ENCODE measurements at places on chromosomes 6 and 20.
A peak's percentile ranks its signal among the peaks of the same experiment; 100 is the strongest.

DNA sequence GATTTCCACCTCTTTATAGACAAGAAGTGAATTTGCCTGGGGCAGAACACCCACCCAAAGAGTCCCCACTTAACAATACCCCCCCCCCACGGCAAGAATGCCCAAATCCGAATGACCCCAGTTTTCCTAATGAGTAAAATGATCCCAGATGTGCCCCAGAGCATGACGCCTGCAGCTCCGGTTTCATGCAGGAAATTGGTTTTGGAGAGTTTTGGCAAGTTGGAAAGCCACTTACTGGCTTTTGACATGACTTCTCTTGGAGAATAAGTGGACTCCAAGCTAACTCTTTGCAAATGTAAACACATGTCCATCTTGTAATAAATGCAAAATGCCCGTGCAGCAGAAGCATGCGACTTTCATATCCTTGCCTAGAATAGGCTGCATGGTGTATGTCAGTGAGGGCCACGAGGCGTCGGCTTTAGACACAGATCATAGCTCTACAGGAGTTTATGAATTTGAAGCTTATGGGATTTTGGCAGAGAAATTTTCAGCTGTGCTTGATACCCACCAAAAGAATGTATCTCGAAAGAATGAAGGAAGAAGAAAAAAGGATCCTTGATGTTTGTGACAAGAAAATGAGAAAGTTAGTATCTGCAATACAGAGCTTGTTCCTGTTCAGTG, 24.2 kb downstream of the EDN3 start:
- DNase-seq: no peak

DNA sequence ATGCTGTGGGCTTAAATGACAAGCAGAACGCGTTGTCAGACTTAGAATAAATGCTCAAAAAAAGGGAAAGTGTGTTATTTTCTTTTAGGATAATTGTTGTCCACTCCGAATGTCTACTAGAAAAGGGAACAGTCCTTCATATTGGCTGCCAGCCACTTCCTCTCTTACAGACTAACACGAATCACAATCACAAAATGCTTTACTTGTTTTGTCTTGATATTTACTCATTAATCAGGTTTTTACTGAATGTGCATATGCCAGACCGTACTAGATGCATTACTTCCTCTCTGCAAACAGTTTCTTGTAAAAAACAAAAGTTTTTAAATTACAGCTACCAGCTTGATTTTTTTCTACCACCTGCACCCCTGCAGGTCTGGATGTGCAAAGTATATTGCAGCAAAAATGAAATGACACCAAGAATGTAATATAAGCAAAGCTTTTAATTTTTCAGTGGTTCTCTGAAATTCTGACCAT, 821 bp downstream of the DHX35 start:
- DNase-seq: no peak

- peak; percentile 46 for DNase-seq
Measured at GRCh38 chr6:165729307-165729936, 66.4 kb upstream of the PDE10A start.

DNA sequence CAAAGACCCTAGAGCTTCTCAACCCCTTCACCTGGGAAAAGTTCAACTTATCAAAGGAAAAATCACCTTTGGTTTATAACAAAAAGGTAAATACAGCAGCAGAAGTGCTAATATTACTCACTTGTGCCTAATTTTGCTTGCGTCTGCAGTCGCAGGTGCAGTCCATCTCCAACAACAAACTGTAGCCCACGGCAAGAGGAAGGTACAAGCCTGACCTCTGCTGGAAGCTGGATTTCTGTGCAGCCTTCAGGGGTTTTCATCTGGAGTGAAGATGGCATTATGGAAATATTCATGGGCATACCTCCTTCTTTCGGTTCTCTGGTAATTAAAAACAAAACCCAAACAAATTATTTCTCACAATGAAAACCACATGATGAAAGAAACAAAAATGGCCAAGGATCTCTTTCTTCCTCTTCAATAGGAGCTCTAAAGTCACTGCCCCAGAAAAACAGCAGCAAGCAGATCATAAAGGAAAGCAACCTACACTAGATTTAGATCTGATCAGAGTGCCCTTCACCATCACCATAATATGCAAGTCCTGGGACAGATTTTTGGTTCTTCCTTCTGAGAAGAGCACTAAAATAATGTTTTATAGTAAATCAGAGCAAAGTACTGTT, 7.8 kb downstream of the UBE3D start:
- peak; percentile 38 for DNase-seq

DNA sequence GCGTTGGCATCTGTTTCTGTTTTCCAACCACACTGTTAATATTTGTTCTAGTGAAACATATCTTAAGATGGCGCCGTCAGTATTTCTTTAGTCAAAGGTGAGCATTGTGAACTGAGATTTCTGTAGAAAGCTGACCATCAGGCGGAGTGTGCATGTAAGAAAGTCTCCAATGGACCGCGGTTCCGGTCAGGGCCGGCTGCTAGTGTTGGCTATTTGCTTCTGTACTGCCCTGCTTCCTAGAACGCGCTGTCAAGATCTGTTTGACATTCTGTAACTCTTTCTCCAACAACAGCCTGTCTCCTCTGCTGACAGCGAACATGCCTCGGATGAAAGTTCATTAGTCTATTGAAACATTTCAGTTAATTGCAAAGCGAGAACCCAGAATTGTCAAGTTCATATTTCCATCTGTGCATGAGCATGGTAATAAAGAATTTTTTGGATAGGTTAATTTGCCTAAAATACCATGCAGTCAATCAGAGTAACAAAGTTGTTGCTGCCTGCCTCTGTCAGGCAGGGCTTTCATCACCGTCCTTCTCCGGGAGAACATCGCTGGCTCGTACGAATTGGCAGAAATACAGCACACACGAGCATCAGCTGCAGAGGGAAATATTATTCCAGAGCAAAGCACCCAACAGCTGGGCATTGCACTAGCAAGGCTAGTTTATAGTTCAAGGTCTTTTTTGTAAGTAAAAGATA, 369.1 kb downstream of the CDH4 start:
- DNase-seq: no peak

DNA sequence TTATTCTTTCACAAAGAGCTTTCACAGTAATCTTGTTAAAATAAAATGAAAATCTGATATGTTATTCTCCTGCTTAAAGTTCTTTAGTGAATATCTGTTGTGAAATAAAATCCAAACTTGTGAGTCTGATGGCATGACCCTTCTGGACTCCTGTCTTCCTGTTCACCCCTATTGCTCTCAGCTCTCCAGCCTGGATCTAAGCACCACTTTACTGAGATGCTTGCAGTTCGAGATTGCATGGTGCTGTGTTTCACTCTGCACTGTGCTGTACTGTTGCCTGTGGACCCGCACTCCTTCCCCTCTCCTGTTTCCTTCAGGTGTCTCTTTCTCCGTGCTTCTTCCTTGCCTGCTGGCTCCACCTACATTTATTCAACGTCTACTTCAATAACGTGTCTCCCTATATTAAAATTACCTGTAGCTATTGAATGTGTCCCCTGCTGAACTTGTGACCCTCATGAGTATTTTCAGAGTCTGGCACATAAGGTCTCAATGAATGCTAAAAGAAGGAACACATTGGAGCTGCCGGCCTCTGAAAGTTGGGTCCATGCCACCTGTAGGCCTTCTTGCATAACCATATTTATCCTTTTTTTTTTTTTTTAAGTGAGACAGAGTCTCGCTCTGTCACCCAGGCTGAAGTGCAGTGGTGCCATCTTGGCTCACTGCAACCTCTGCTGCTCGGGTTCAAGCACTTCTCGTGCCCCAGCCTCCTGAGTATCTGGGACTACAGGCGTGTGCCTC, 100.1 kb downstream of the ARID1B start:
- no peak for DNase-seq

DNA sequence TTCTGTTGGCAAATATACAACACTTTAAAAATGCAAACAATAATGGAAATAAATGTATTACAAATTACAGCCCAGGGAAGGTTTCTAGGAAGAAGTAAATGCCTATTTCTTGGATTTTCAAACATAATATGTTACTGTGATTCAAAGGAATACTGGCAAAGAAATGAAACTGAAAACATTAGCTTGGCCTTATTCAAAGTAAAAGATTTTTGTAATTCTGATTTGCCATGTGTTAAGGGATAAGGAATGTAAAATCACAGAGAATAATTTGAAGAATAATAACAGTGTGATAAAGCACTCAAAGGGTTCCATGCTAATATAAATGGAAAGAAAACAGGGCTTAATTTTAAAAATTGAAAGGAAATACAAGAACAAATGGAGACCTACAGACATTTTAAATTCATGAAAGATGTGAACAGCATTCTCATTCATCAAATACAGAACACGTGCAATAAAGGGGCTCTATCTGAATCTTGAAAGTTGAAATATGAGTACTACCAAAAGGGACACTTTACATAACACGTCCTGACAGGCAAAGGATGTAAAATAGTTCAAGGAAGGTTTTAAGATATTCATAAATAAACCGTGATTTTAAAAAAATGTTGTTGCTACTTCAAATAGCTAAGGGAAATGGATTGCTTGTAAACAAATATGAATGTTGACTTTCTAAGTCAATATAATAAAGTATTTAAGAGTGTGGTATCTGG, 138.1 kb downstream of the RFPL4B start:
- no peak for DNase-seq

DNA sequence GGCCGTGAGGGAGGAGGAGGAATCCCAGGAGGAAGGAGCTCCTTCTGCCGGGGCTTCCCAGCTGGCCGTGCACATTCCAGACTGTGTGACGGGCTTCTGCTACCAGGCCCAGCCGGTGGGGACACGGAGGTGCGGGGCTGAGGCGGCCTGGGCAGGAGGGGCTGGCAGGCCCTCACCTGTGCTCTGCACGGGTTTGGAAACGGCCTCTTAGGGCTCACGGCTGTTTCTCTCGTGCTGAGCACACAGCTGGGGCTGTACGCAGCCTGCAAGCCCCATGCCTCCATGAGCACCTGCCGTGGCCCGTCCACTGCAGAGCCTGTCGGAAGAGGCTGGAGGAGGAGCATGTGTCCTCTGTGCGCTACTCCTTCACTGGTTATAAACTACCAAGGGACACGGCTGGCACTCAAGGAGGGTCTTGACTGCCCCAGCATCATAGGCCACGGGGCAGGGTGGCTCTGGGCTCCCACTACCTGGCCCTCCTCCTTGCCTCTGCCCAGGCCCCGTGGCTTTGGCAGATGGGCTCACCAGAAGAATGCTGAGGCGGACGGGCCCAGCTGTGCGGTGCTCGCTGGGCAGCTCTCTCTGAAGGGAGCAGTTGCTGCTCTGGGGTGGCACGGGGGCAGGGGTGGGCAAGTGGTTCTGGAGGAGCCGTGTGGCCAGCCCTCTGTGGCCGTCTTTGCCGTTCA, 15.8 kb downstream of the NPEPL1 start:
- DNase-seq: no peak

GRCh38 chr6:37952027-37952426, 132.5 kb downstream of the ZFAND3 start:
- DNase-seq: no peak

GRCh38 chr6:6384520-6384919, 64.1 kb upstream of the F13A1 start:
- no peak for DNase-seq

GRCh38 chr20:59144179-59144830, 19.3 kb upstream of the ZNF831 start:
- no peak for DNase-seq

- DNase-seq: no peak
Measured at GRCh38 chr6:3648724-3649123, 102.8 kb downstream of the PXDC1 start.

DNA sequence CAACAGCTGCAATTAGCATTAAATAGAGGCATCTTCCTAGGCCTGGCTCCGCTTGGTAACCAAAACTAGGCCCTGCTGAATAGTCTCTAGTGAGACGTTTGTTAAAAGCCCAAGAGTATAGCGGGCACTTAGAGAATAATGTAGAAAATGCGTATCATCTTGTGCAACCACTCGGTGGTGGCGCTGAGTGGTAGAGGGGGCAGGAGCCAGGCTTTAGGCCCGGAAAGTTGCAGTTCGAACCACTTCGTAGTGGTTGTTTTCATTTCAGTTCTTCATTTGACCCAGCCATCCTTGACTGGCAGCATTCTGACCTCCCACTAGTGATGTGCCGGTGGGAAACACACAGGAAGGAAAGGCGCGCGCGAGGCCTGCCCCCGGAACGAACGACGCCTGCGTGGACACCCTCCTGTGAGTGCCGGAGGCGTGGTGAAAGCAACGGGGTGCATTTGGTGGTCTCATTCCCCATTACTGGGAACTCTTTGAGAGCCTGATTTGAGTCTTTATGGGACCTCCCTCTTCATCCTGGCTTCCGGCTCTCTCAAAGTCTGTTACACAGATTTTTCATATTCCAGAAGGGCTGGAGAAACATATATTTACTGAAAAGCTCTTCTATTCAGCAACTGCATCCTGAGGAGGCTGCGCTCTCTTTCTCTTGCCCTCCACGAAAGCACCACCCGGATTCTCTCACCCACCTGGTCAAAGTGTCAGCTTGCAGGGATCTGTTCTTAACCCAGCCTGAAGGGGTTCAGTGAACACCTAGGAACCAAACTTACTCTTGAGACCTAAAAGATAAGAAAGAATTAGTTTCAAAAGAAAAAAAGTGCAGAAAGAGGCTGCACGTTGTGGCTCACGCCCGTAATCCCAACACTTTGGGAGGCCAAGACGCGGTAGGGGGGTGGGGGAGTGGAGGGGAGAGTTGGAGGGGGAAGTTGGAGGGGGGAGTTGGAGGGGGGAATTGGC, 18.2 kb downstream of the GPX5 start:
- no peak for DNase-seq

DNA sequence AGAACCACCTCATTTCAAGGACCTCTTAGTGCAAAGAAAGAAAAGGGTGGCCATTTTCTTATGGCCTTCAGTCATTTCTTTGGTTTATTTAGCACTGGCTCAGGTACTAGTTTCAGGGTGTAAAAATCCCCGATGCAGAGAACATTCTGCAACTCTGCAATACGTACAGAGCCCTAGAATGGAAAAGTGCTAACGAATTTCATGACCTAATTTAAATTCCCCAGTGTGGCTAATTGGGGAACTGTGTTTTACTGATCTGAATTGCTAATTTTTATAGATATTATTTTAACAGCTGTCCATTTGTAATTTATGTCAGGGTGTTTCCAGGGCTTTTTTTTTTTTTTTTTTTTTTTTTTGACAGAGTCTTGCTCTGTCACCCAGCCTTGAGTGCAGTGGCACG, 160.7 kb downstream of the UST start:
- DNase-seq: no peak

GRCh38 chr6:390914-391558, 516 bp upstream of the IRF4 start:
- no peak for DNase-seq

- no peak for DNase-seq
Measured at GRCh38 chr20:46074006-46074405, 15.8 kb downstream of the NCOA5 start.

DNA sequence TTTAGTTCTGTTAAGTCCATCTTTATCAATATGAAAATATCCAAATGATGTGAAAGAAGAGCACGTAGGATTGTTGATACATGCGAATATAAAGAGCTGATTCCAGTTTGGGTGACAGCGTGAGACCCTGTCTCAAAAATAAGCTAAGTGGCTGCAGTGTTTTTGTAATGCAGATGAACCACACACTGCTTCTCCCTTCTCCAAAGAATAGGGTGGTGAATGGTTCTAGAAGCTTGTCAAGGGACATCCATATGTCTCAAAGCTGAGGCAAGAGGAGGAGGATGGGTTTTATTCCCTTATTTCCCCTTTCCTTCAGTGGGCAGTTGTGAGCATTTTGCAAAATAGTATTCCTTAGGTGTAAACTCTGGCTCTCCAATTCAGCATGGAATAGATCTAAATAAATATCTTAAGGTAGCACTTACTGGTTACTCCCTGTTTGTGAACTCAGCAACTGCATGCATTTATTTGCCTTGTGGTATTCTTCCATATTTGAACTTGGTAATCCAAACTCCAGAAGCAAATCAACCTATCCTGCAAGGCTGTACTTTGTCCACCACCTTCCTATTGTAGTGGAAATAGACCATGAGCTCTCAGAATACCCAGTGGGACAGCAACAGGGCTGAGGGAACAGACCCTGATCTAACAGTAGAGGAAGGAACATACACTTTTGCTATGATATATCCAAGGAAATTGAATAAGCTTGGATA, 38.0 kb downstream of the XRN2 start:
- DNase-seq: no peak

All from kidney capillary endothelial cell (primary cell).